Renal cortical epithelial cell (primary cell): ENCODE measurements at places on chromosomes 6 and 20.
A peak's percentile ranks its signal among the peaks of the same experiment; 100 is the strongest.

DNA sequence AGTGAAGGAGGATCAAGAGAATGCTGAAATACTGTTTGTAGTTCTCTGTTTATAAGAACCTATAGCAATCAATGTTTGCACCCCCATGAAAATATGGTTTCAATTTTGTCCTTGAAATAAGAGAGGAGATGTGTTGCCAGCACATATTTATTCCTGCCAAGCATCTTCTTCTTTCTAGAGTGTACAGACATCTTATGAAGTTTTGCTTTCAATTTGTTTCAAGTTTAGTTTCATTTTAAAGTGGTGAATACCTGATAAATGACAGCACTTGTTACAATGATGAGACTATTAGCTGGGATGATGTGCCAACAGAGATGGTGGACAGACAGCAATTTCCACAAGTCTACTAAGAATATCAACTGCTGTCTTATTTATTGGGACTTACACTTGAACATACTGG is 39.2 kb upstream of the CENPW start:
- DNase-seq, result no peak

DNA sequence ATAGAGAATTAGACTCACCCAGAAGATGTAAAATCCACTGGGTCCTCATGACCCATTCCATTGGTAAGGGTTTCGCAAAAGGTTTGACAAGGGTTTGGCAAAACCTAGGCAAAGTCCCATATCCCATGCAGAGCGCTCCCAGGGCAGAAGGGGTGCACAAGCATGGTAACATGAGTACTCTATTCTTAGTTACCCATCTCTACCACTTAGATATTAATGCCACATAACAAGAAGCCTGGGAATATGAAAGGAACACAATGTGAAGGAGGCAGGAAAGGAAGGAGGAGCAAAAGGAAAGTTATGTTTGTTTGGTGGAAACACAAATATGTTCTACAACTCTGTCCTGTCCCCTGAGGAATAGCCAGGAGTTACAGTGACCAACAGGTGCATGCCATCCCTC is 163.1 kb downstream of the FAXC start:
- DNase-seq, result no peak

DNA sequence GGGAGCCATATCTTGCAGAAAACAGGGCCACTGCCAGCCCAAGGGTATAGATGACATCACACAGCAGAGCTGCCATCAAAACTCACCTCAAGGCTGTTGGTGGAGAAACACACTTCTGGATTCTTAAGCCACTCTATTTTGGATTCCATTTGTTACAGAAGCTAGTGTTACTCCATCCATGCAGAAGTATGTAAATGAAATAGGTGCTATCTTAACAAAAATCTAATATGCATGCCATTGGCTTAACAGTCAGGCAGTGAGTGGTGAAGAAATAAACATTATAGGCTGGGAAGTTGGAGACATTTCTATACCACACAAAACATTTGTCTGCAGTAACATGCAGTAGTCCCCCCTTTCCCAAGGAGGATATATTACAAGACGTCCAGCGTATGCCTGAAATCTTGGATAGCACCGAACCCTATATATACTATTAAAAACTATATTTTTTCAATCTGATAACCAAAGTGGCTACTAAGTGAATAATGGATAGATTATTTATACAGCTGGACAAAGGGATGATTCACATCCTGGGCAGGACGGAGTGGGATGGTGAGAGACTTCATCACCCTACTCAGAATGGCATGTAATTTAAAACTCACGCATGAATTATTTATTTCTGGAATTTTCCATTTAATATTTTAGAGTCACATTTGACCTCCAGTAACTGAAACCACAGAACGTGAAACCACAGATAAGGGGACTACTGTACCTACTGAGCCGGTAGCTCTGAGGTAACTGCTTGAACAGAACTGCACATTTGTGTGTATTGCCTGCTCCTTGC is 160.0 kb upstream of the PLN start:
- DNase-seq, result peak; percentile 60

GRCh38 chr6:155066361-155066760 is 71.2 kb downstream of the TIAM2 start:
- no peak for DNase-seq

- DNase-seq, result no peak
Observed at GRCh38 chr20:12255461-12255970, 337.8 kb downstream of the BTBD3 start.

GRCh38 chr6:4441981-4442434 is 306.6 kb upstream of the ECI2 start:
- peak; percentile 61 for DNase-seq

DNA sequence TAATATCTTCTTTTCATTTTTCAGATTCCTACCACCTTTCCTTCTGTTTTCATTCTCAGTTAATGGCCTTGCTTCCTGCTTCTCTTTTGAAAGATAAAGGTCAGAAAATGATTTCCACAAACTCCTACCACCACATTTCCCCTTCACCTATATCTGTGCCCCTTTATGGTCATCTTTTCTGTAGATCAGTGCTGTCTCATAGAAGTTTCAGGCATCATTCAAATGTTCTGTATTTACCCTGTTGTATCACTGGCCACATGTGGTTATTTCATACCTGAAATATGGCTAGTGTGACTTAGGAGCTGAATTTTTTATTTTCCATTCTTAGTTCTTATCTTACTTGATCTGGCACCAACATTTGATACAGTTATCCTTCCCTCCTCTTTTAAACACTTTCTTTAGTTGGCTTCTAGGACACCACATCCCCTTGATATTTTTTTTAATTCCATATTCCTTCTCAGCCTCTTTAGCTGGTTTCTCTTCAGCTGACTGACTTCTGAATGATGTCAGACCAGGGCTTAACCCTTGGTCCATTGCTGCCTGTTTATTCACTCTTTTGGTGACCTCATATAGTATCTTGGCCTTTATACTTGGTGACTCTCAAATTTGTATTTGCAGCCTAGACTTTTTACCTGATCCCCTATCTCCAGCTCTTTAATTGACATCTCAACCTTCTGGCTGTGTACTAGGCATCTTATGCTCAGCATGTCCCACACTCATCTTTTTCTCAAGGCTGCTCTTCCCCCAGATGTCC is 81.0 kb downstream of the ATRN start:
- DNase-seq, result peak; percentile 22

DNA sequence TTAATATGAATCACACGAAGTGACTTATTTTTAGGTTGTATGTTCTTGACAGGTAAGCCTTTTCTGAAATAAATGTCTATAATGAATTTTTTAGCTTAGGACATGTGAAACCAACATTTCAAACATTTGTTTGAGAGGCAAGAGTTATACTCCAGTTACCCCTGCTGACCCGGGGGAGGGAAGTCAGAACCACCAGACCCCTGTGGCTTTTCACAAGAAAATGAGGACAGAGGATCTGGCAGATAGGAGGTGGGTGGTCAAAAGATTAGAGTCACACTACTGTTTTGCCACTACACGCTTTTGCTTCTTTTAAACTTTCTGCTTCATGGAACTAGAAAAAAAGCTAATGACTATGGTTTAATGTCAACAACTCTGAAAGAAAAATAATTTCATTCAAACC is 27.5 kb upstream of the ADGRF4 start:
- no peak for DNase-seq

GRCh38 chr6:125598422-125598821 is 151.0 kb upstream of the HEY2 start:
- peak; percentile 89 for DNase-seq

GRCh38 chr6:164164876-164165275 is 750.4 kb downstream of the QKI start:
- DNase-seq, result no peak

GRCh38 chr6:66361886-66362285 is 654.9 kb upstream of the EYS start:
- DNase-seq, result no peak

DNA sequence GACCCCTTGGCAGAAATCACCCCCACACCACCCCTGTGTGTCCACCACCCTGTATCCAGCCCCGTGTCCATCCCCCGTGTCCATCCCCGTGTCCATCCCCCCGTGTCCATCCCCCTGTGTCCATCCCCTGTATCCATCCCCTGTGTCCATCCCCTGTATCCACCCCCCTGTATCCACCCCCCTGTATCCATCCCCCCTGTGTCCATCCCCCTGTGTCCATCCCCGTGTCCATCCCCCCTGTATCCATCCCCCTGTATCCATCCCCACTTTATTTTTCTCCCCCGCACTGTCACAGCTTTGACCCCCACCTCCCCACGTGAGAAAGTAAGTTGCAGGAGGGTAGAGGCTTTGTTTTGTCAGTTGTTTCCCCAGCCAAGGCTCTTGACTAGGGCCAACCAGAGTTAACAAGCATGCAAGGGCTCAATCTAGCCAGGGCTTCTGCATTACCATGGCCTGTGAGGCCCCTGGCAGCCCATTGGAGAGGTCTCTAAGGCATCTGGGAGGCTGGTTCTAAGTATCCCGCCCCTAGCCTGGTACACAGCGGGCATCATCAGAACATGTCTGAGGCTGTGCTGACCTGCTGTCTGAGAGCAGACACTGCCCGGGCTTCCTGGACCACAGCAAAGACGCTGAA is 18.1 kb upstream of the SIRPA start:
- no peak for DNase-seq

DNA sequence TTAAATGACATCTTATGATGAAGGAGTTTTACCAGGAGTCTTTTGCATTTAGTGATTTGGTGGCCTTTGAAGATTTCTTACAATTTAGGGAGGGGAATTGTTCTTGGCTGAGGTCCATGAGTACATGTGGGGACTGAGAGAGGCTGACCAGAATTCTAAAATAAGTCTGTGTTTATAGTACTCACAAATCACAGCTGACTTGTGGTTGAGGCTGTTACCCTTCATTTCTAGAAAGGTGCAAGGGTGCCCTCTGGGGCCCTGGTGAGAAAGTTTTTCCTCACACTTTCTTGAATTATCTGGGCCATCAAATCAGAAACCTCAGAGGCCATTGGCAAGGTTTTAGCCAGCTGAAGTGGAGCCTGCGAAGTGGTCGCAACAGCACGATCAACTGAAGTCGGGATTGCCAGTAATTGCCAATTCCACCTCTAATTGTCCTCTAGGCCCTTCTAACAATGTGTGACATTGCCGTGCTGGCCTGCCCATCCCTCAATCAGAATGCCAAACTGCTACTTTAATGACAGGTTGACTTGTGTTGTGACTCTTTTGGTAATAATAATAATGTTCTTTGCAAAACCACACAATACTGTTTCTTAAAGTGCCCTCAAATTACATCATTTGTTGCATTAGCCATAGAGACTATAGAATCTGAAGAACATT is 221.6 kb downstream of the OGFRL1 start:
- DNase-seq, result peak; percentile 84

DNA sequence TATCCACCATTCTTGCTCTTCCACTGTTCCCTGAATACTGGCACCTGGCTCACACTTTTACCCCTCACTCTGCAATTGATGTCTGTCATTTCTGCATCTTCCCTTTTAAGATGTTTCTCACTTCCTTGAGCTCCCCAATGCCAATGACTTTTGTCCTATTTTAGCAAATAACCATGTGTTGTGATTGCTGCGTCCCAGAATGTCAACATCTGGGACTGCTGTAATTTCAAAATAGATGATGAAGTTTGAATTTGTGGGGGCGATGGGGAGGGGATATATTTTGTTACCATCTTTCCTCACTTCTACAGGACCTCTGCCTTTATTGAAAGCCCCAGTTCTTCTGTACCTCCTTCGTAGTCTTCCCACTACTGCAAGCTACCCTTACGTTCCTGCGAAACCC is 40.0 kb upstream of the ADGRF5 start:
- no peak for DNase-seq

DNA sequence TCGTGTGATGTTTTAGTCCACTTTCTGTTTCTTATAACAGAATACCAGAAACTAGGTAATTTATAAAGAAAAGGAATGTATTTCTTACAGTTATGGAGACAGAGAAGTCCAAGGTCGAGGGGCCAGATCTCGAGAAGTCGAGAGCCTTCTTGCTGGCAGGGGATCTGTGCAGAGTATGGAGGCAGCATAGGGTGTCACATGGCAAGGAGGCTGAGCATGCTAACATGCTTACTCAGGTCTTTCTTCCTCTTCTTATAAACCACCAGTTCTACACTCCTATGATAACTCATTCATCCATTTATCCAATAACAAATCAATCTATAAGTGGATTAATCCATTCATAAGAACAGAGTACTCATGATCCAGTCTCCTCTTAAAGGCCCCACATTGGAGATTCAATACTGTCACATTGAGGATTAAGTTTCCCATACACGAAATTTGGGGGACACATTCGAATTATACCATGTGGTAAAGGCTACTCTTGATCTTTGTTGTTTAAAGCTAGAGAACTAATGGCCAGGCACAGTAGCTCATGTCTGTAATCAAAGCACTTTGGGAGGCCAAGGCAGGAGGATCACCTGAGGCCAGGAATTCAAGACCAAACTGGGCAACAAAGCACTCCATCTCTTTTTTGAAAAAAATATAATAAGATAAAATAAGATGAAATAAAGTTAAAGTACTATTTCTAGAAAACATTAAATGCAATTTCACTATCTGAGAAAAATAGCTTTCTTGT is 2.1 kb downstream of the GOPC start:
- DNase-seq, result peak; percentile 16

- peak; percentile 94 for DNase-seq
Observed at GRCh38 chr6:16205377-16206144, 32.8 kb upstream of the GMPR start.

- no peak for DNase-seq
Observed at GRCh38 chr6:129508477-129509145, 201.4 kb downstream of the ARHGAP18 start.

- peak; percentile 10 for DNase-seq
Observed at GRCh38 chr6:146433881-146434731, 109.5 kb upstream of the RAB32 start.

DNA sequence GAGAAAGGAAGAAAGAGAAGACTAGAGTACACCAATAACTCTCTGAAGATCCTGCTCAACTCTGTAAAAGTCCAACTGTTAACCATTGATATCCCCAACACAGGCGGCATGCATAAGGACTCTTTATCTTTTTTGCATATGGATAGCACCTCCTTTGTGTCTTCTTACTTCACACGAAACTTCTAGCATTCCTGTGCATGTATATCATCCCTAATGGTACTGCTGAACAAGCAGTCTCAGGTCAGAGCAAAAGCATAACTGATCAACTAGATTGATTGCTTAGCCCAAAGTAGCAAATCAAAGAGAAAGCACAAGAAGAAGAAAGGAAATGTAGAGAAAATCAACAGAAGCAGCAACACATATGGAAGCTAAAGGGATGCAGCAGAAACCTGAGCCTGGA is 234.4 kb downstream of the SYNE1 start:
- peak; percentile 37 for DNase-seq
